ENCODE measurements at places on chromosomes 3 and 15.

- DNase-seq = no peak
Observed at GRCh38 chr3:193978030-193978429, 157.9 kb upstream of the HES1 start.

DNA sequence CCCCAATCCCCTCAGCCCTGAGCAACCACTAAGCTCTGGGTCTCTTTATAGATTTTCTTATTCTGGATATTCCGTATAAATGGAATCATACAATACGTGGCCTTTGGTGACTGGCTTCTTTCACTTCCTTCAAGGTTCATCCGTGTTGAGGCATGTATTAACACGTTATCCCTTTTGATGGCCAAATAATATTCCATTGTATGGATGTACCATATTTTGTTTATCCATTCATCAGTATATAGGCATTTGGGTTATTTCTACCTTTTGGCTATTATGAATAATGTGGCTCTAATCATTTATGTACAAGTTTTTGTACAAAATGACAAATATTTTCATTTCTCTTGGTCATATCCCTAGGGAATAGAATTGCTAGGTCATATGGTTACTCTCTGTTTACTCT lies 284.4 kb downstream of the FAM43A start:
- DNase-seq = no peak

DNA sequence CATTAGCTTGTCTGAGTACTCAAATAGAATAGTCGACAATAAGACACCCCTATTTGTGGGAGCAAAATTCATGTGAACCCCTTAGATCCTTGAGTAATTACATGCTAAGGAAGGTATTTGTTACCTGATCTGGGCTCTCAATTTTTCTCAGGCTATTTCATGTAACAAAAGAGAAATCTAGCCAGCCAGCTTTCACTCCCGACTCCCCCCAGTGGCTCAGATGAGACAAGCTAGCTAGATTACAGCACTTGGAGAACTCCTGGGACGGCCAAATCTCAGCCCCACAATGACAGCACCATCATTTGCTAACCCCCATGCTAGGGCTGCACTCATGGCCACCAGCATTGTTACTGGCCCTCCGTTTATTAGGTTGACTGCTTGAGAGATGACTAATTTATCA lies 41.3 kb downstream of the GLDN start:
- DNase-seq = no peak

- no peak for DNase-seq
Observed at GRCh38 chr3:14820156-14820555, 1.4 kb downstream of the FGD5 start.

DNA sequence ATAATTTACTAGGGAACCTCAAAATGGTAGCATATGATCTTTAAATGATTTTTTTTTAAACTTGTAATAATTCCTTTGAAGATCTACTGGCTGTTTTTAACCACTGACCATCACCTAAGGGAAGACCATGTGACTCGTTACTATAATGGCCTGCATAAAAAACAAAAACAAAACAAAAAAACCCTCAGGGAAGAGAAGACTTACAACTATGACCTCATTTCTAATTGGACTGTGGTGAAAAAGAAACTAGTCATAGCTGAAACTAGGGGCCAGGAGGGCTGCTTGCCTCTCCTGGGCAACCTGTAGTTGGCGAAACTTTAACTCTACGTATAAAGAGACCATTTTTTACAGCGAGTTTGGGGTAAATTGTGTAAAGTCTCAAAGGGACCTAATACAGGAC lies 23.0 kb downstream of the PAQR9 start:
- DNase-seq = no peak

GRCh38 chr3:115626006-115626409 lies 2.7 kb downstream of the GAP43 start:
- no peak for DNase-seq

GRCh38 chr15:100595964-100596363 lies 6.0 kb downstream of the LINS1 start:
- DNase-seq = no peak

GRCh38 chr3:25820366-25820765 lies 30.5 kb downstream of the OXSM start:
- no peak for DNase-seq

DNA sequence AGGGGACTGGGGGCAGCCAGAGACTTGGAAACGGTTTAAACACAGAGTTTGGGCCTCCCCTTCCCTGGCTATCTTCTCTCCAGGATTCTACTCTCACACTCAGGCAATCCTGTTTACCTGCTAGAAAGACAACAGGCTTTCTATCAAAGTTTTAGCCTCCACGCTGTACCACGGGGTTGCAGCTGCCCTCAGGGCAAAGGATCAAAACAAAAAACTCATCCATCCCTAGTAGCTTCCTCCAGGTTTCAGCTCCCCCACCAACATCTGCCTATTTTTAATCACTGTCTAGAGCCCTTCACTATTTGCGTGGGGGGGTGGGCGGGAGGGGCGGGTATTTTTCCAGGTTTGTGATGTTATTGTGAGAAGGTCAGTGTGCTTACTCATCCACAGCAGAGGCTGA lies 286.8 kb upstream of the TRIM42 start:
- no peak for DNase-seq

- no peak for DNase-seq
Observed at GRCh38 chr3:68751888-68752287, 180.5 kb downstream of the TAFA4 start.

DNA sequence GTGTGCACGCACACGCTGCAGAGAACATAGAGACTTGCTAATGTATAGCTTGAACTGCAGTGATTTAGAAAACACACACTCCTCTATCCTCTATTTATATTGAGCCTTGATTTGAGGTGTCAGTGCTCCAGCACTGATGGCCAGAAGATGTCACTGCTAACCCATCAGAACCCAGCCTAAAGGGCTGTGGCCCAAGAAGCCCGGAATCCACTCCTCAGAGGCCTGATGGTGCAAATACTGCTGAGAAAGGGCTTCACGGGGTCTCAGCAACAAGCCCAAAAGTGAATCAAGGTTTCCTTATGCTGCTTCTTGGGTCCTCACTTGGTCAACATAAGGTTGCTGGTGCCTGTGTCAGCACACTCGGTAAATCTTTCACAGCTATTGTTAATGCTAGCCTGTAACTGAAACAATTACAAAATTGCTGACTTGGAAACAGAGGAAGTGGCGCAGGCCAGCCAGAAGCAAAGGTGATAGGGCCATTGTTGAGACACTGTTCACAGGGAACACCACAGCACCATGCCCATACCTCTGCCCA lies 60.3 kb downstream of the HEG1 start:
- peak; percentile 68 for DNase-seq

DNA sequence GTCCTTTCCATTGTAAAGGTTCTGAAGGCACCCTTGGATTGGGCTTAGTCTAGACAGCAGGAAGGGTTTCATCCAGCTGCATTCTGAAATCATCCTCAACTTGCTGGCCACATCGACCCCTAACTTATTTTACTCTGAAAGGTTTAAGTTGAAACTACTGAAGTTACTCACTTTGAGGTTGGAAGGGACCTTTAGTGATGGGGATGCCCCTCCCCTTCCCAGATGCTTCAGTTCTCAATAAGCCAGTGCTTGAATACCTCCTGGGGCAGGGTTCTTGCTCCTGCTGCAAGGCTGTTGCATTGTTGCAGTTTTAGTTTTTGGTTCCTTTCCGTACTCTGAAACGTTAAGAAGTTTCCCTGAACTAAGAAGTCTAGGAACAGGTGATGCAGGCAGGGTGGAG lies 26.4 kb downstream of the FGD5 start:
- DNase-seq = no peak

GRCh38 chr3:30646181-30646876 lies 39.9 kb downstream of the TGFBR2 start:
- no peak for DNase-seq

DNA sequence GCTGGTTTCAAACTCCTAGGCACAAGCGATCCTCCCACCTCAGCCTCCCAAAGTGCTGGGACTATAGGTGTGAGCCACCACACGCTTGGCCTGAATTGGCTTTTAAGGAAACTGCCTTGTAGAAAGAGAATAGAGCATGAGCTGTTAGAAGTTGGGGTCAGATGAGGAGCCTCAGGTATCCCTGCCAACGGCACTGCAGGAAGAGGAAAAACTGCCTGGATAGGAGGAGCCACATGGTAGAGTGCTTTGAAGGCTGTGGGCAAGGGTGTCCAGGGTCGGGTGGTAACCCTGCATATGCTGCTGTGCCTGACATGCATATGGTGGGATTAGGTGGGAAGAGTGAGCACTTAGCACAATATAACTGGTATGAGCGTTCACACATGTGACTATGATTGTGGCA lies 55.0 kb downstream of the BSN start:
- no peak for DNase-seq

- no peak for DNase-seq
Observed at GRCh38 chr3:189204167-189204866, 32.5 kb downstream of the TPRG1 start.

GRCh38 chr15:57677204-57677603 lies 29.3 kb upstream of the POLR2M start:
- DNase-seq = no peak

GRCh38 chr3:184741259-184741556 lies 29.3 kb upstream of the MAGEF1 start:
- no peak for DNase-seq

DNA sequence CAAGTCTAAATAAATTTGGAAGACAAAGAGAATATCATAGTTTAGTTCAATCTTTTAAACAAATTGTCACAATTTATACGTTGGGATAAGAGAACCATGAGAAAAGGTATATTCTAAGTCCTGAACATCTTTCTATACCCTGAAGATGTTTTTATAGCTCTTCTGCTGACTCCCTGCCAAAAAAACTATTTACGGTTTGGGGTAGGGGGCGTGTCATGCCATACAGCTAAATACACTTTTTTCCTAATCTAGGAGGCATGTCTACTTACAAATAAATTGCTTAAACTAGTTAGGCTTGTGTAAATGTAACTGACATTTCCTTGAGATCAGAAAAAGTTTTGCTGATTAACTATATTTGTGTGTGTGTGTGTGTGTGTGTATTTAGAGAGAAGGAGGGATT lies 163.3 kb downstream of the PGPEP1L start:
- no peak for DNase-seq

GRCh38 chr3:139317660-139318430 lies 26.0 kb upstream of the MRPS22 start:
- no peak for DNase-seq

- DNase-seq = no peak
Observed at GRCh38 chr3:29511701-29512100, 230.8 kb downstream of the RBMS3 start.

GRCh38 chr3:136042608-136043221 lies 77.2 kb downstream of the PPP2R3A start:
- DNase-seq = no peak

DNA sequence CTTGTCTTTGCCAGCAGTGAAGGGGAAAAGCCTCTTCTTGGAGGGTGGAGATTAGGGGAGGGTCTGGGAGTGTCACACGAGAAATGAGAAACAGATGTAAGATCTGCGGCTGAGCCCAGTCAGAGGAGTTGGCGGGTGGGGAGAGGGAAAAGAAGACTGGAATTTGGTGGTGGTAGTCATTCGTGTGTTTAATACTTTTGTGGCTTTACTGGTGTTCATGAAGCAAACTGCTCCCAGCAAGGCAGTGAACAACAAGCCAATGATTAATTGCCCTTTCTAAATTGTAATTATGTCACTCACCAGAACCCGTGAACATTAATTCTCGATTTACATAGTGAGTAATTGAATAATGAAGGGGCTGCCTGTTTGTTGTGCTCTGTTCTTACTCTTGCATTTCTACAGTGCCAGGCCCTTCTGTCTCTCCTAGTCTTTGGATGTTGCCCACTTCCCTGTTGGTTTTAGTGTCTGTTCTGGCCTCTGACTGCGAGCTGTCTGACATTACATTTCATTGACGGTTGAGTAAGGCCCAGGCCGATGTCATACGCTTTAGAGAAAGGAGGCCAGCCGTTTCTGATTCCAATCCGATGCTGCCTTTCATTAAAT lies 78.0 kb downstream of the CHCHD6 start:
- DNase-seq = no peak

- DNase-seq = no peak
Observed at GRCh38 chr3:28239108-28239507, 2.3 kb upstream of the CMC1 start.

DNA sequence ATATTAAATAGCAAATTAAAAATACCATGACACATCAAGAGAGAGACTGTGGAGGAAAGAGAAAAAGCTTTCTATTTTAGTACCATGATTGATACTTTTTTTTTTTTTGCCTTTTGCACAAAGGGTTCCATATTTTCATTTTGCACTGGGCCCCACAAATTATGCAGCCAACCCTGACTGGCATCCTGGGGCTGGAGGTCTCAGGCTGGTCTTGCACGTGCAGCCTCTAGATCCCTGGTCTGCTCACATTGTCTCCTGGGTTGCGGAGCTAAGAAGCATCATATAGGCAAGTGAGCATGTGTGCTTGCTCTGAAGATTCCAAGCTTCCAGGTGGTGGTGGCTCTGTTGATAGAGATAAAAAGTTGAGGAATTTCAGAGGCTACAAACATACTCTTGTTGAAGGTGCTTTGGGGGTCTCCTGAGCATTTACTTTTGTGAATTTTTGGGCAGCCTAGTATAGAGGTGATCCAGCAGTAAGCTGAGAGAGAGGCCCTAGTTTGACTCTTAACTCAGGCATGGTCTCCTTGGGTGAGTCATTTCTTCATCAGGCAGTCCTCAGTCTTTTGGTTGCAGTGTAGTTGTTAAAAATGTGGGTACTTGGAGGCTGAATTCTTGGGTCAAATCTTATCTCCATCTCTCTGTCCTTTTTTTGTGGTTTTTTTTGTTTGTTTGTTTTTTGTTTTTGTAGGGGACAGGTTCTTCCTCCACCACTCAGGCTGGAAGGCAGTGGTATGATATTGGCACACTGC lies 31.3 kb downstream of the SMAD3 start:
- DNase-seq = no peak

- no peak for DNase-seq
Observed at GRCh38 chr15:57821826-57822225, 115.3 kb downstream of the POLR2M start.

- no peak for DNase-seq
Observed at GRCh38 chr3:193040836-193041672, 123.4 kb upstream of the MB21D2 start.

DNA sequence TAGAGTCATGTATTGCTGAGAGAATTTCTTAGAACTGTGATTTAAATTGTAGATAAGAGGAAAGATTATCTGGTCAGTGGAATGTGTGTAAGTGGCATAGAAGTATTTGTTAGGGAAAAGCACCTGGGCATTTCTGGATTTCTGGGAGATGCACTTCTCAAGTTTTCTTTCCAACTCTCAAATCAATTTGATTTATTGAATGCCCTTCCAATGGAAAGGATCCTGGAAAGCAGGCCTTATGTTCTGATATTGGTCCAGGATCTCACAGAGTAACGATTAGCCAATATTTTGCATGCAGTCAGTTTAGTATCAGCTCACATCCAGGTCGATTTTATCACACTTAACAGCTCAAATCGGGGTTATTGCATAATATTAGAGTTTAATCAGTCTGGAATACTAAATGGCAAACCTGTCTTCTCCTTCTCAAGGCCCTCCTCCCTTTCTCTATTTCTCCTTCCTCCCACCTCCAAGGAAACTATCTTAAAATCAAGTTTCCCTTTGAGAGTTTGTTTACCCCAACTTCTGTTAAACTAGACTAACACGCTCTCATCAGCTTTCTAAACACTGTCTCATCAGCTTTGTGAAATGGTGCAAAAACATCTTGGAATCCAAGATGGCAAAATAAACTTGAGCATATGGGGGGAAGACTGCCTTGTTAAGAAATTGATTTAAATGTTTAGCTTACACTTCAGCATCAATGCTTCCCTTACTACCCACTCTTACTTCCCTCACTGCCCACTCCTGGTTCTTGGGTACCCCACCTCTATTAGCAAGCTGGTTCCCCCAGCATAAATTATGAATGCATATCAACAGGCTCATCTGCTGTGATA lies 9.5 kb downstream of the SOX2 start:
- no peak for DNase-seq

- DNase-seq = no peak
Observed at GRCh38 chr3:42419563-42419962, 9.2 kb upstream of the LYZL4 start.

- DNase-seq = no peak
Observed at GRCh38 chr3:5310509-5310908, 123.0 kb downstream of the EDEM1 start.
